ENCODE measurements at places on chromosomes 7 and 10.

- DNase-seq, result no peak
These were observed 46.2 kb downstream of the BLNK start for GRCh38 chr10:96225119-96225518.

DNA sequence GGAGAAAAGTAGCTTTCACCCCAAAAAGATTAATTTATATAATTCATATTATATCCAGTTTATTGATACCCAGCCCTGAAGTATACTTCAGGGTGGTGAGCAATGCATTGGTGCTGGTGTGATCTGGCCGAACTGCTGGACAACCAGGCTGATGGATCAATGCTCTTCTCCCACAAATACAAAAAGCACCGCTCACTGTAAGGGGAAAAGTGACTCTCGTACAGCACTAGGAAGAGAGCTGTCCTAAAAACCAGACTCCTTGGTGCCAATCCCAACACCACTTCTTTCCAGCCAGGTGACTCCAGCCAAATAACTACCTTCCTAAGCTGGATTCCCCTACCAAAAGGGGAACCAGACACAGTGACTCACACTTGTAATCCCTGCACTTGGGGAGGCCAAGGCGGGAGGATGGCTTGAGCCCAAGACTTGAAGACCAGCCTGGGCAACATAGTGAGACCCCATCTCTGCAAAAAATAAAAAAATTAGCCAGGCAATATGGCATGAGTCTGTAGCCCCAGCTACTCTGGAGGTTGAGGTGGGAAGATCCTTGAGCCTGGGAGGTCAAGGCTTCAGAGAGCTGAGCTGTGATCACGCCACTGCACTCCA is 13.1 kb upstream of the TNPO3 start:
- no peak for DNase-seq

DNA sequence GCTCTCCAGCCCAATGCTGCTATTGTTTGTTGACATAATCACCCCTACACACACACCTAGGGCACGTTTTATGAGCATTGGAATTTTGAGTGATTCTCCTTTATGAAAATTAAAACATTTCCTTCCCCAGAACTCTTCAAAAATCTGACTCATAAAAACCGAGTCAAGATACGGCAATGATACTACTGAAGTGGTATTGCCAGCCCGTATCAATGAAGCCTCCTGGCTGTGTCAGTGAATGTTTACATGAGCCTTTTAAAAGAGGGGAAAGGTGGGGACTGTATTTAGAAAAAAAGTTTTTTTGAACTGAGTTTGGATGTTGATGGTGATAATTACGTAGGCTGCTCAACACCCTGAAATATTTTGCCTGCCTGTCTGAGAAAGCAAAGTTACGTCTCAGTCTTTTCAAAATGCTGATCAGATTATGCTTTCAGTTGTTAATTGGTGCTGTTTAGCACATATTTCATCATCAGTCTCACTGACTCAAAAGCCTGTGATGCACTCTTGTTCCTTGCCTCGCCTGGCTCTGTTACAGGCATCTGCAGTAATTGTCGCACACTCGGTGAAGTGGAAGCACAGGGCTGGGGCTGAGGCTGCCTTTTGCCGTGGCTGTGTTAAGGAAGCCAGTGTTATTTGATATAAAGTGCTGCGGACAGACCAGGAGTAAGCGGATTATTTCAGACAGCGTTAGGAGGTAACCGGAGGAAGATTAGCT is 157.4 kb upstream of the TCF7L2 start:
- DNase-seq, result no peak

- DNase-seq, result peak; percentile 59
These were observed 9.1 kb downstream of the KLF6 start for GRCh38 chr10:3775696-3776551.

- peak; percentile 14 for DNase-seq
These were observed 86.6 kb upstream of the ZNF92 start for GRCh38 chr7:65287023-65287422.

DNA sequence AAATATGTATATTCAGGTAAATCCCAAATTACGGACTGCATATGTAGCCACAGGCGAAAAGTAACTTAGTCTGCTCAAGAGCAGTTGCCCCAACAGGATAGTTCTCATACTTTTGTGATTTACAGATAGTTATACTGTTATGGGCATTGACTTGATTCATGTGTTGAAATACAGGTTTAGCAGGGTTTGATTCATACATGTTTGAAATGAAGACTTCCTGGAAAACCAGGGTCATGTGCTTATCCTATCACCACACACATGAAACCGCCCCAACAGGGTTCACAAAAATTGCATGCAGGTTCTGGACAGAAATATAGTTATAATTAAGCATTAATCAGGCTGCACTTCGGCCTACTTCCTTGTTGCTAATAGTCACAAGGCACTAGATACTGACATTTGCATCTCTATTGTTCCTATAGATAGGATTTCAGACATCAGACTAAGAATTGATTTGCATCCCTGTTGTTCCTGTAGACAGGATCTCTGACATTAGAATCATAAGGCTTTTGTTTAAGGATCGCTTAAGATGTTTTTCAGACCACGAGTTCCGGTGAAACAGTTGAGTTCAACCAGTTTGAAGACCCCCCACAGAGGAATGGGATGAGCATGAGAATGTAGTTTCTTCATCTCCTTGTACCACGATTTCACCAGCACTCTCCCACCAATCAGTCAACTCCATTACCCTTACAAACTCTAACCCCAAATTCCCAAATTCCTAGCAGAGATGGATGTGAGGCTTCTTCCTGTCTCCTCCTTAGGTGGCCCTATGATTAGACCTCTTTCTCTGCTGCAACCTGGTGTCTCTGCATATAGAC is 2.0 kb upstream of the ZNF398 start:
- peak; percentile 59 for DNase-seq

GRCh38 chr7:44307905-44308595 is 17.3 kb downstream of the CAMK2B start:
- DNase-seq, result no peak

- DNase-seq, result peak; percentile 60
These were observed 11.1 kb upstream of the INA start for GRCh38 chr10:103265717-103266329.

DNA sequence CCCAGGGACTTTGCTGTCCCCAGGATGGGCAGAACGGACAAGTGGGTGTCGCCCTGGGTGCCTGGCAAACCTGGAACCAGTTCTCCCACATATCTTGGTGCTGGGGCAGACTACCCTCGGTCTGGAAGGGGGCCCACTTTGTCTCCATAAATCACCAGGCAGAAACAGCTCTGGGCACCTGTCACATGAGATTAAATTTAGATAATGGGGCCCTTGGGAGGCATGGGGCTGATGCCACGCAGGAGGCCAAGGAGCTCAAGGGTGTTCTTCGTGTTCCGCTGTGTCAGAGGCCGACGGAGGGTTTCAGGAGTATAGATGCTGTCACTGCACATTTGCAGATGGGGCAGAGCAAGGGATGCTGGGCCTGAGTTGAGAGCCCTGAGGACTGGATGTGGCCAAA is 72.7 kb downstream of the TMEM130 start:
- no peak for DNase-seq

DNA sequence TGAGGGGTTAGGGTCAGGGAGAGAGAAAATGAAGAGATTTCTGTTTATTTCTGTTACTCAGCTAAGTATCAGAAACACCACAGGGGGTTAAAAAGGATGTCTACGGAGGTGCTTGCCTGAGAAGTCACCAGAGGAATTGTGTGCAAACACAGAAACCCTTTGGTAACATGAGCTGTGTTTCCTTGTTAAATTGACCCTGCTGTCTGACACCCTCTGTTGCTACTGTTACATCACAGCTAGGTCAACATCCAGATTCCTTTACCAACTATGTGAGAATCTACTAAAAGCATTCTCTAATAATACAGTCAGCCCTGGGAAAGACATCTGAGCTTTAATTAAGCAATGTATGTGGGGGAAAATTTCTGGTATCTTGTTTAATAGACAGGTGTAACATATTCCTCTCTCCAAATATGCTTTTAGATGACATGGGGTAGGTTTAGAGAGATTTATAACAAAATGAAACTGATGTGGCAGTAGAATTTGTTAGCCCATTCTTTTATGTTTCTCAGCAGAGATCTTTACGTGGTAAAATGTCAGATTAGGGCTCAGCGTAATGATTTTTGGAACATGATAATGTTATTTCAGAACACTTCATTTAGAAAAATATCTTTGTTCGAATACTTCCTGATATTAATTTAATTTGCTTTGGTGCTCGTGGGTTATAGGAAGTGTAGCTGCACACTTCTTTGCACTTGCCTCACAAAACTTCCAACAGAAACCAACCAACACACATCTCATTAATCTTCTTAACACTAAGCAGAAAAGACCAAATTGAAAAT is 168.0 kb upstream of the AHR start:
- DNase-seq, result peak; percentile 81

DNA sequence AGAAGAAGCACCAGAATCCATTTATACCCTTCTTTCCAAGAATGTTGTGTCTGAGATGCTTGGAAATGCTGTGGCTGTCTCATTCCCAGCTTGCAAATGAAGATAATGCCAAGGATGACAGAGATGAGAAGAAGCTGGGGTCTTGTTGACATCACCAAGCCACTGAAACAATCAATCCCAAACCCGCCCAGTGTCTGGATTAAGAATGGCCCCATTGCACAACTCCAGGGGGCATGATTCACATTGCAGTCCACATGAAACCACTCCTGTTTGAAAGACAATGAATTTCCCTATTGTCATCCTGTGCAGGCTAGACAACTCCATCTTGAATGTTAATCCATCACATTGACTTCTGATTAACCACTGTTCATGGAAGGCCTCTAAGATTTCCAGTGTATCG is 28.6 kb downstream of the SORBS1 start:
- no peak for DNase-seq

- DNase-seq, result no peak
These were observed 257.2 kb downstream of the MAD1L1 start for GRCh38 chr7:1975581-1975980.

DNA sequence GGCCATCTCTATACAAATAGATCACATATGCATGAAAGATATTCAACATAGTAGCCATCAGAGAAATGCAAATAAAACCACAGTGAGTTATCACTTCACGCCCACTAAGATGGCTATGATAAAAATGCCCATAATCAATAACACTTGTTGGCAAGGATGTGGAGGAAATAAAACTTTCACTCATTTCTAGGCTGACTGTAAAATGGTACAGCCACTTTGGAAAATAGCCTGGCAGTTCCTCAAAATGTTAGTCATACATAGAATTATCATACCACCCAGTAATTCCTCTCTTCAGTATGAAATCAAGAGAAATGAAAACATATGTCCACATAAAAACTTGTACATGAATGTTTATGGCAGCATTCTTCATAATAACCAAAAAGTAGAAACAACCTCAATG is 324.9 kb downstream of the LRRTM3 start:
- no peak for DNase-seq

- DNase-seq, result no peak
These were observed 44.4 kb downstream of the LRRC4 start for GRCh38 chr7:127986581-127987521.

DNA sequence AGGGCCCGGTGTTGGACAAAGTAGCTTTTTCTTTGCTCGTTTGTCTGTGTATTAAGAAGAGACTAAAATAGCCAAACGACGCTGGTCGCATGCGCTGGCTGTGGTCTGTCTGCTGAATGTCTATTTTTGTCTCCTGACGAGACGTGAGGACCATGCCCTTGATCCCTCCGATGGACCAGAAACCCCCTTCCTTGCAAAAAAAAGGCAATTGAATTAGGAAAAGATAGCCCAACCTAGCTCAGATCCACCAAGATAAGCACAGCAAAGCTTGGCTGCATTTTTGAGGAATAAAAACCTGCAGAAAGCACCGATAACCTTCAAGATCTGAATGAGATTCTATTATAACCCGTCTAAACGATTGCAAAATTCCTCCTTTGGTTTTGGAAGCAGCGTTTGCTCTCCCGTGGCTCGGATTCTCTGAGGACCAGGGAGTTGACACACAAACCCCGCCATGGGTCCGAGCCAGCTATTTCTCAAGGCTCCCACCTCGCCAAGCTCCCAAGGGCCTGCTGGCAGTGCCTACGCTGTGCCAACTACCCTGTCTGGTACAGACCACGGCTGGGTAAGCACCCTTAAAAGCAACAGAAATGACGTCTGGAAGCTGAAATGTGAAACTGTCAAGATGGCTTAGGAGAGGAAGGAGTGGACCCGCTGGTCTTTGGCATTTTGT is 17.7 kb upstream of the TTYH3 start:
- peak; percentile 30 for DNase-seq

DNA sequence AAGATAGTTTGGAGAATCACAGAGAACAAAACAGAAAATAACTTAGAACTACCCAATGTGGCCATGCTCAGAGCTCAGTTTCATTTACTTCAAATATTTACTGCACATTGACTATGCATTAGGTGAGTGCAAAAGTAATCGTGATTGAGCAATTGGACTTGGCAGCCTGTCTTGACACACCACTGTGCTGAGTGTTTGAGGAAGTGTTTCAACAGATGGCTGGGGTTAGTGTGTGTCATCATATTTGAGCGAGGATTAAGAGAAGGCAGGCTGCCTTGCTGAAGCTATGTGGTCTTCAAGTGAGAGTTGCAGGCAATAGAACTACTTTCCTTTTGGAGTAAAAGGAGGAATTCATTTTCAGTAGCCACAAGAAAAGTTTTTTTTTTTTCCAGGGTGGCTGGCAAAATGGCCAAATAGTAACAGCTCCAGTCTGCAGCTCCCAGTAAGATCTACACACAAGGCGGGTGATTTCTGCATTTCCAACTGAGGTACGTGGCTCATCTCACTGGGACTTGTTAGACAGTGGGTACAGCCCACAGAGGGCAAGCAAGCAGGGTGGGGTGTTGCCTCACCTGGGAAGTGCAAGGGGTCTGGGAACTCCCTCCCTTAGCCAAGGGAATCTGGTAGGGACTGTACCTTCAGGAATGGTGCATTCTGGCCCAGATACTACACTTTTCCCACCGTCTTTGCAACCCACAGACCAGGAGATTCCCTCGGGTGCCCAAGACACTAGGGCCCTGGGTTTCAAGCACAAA is 37.6 kb downstream of the AKR1C4 start:
- peak; percentile 42 for DNase-seq

DNA sequence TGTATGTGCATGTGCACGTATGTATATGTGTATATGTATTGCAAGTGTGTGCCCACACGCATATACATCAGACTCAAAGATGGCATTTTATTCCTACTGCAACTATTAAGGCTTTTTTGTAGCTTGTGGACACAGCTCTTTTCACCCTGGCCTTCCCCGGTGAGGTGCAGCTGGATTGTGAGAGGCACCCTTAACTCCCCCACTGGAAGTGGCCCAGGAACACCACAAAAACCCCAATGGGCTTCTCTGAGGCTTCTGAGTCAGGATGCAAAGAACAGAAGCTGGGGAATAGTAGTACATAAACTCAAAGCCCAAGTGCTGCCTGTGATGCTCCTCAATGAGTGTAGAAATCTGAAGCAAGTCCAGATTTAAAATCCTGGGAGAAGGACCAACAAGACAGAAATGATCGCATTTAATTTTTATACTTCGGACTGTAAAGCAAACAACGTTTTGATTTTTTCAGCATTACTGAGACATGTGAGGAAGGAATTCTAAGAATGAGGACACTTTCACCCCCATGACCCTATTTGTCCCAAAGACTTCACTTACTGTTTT is 369.2 kb upstream of the MGMT start:
- DNase-seq, result no peak

- no peak for DNase-seq
These were observed 84.4 kb upstream of the ANLN start for GRCh38 chr7:36305226-36305625.

- DNase-seq, result no peak
These were observed 629.6 kb upstream of the DPP6 start for GRCh38 chr7:153422291-153423209.

Data from kidney tubule cell (primary cell).